Substantia nigra (tissue), 51 donors: ENCODE measurements at places on chromosomes 12 and 14.

- DNase-seq = no peak
Observed at GRCh38 chr14:64879635-64880220, at the start of gene SPTB. SPTB (minus strand) TSS chr14:64879907; CDS start chr14:64823094, 56,813 bp downstream.

DNA sequence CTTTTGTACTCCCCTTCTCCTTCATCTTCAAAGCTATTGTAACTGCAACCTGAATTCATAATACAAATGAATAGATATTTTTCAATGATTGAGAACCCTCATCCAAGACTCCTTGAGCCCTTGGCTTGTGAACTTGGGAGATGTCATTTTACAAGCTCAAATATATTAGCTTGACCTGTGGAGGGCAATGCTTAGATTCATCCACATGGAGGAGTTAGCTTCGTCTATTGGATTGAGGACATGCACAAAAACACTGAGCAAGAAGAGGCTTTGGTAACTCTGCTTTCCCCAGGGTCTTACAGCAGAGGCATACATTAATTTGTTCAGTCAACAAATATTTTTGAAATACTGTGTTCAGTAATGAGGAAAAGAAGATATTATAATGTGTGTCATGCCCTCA lies 101.1 kb downstream of the OTOGL start:
- DNase-seq = no peak

GRCh38 chr14:52755607-52756316 lies 25.8 kb downstream of the STYX start:
- no peak for DNase-seq

- DNase-seq = no peak
Observed at GRCh38 chr14:20524027-20524426, 18.7 kb downstream of the RNASE10 start.

DNA sequence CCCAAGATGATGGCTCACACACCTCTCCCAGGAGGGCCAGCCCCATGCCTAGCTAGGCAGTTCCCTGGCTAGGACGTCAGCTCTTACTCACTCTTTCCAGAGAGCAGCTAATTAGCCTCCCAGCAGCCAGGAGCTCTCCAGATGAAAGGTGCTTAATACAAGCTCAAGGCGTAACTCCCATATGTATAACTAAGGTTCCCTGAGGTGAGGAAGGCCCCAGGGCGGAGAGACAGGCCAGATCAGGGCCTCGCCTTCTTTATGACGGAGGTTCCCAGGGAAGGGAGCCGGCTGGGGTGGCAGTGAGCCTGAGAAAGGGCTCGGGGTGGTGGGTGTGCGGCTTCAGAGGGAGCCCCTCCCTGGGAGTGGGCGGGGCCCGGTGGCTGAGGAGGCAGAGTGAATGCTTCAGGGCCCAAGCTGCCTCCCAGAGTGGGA lies 26.4 kb upstream of the ZFP36L1 start:
- DNase-seq = no peak

DNA sequence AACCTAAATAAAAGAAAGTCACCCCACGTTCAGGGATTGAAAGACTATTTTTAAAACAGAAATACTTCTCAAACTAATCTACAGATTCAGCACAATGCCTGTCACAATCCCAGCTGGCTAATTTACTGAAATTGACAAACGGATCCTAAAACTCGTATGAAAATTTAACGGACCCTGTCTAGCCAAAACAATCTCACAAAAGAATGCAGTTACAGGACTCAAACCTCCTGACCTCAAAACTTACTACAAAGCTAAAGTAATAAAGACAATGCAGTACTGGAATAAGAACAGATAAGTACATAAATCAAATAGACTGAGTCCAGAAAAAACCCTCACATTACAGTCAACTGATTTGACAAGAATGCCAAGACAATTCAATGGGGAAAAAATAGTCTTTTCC lies 48.8 kb downstream of the IPO8 start:
- no peak for DNase-seq

GRCh38 chr12:6950401-6950801 lies 755 bp upstream of the PTPN6 start:
- DNase-seq = no peak

- no peak for DNase-seq
Observed at GRCh38 chr14:93732524-93732923, 55.8 kb downstream of the PRIMA1 start.

DNA sequence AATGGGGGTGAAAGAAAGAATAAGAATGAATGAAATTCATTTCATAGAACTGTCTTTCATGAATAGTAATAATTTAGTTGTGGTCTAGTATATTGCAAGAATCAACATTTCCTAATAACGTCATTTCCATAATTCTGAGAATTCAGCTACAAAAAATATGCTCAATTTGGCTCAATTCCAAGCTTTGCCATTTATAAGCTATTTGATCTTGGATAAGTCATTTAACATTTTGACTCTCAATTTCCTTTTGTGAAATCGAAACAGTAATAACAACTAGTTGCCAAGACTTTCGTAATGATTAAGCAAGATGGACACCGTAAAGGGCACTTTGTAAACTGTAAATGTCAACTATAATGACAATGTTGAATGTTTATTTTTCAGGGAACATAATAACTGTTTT lies 18.1 kb downstream of the NOS1 start:
- DNase-seq = no peak

DNA sequence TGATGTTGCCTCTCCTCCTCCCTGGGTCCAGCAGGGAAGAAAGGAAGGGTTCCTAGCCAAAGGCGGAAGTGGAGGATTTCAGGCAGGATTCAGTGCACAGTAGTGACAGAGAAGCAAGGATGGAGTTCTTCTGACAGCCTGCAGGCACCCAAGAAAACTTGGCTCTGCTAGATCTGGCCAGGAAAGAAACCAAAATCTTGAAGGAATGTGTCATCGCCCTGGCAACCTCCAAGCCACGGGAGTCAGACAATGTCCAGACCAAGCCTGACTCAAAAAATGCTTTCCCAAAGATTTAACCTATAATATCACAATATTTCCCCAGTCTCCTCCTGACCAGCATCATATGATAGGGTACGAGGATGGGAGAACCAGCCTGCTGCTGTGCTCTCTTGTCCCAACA lies 22.8 kb upstream of the DHRS4 start:
- no peak for DNase-seq

- peak; percentile 96 for DNase-seq
Observed at GRCh38 chr14:75069121-75069810, at the start of gene ZC2HC1C. ZC2HC1C (plus strand) TSS chr14:75069641; CDS start chr14:75070574, 933 bp downstream.

- DNase-seq = no peak
Observed at GRCh38 chr12:12492547-12492946, 70.1 kb downstream of the DUSP16 start.

DNA sequence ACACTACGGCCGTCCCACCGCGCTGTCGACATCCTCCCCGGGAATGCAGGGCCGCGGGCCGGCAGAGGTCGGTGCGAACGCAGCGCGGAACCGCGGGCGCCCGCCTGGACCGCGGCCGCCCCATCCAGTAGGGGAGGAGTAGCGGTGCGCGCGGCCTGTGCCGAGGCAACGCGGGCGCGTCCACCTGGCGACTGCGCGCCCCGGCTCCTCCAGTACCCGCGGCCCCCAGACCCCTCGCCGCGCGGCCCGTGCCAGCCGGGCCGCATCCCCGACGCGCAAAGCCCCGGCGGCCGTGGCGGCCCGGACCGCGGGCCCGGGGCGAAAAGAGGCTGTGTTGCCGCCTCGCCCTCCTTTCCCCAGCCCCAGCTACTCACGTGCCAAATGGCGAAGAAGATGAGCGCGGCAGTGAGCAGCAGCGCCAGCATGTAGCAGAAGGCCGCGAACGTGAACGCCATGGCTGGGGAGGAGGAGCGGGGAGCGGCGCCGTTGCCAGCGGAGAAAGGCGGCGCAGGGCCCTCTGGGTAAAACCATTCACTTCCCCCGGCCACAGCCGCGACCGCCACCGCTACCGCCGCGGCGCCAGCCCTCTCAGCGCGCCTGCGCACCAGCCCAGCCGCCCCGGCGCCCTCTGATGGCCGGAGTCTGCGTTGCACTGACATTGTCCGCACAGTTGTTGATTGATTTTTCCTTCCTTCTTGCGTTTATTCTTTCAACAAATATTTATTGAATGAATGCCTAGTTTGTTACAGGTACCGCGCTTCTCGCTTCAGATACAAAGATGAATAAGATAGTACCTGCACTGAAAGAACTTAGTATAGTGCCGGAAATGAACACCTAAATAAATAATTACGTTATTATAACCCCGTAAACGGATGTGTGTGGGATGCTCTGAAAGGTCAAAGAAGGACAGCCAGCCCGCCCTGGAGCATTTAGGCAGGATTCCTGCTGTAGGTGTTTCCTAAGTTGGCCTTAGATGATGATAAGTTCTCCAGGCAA lies at the start of gene CNIH1:
Gene CNIH1, minus strand, starts transcription at position 502 of the 996 bp plus-strand sequence. Its CDS starts 47 bp downstream, at position 455.
- peak; percentile 79 for DNase-seq

- no peak for DNase-seq
Observed at GRCh38 chr14:65282896-65283253, 129.7 kb upstream of the FUT8 start.

DNA sequence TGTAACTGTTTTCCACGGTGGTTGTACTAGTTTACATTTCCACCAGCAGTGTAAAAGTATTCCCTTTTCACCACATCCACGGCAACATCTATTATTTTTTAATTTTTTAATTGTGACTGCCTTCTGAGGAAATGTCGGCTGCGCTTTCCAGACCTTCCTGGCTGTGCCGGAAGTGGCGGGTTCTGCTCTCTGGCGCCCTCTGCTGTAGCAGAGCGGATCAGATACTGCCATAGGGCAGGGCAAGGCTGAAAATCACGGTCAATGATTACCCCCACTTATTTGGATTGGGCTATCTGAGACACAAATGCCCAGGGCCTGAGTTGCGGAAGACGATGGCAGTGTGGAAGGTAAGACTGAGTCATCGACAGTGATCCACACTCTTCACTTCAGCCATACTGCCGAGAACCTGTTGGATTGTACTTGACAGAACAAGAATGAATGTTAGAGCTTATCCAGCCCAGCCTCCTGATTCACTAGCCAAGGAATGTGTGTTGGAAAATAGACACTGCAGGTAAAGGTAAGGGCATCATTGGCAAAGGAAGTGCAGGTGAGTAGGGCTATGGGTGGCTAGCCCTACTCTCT lies 124.2 kb downstream of the NTF3 start:
- DNase-seq = no peak
